ENCODE measurements at places on chromosomes 11 and 22.
A peak's percentile ranks its signal among the peaks of the same experiment; 100 is the strongest.

- DNase-seq: no peak
These were observed 51.4 kb upstream of the DBX1 start for GRCh38 chr11:20211691-20212090.

GRCh38 chr11:29171360-29171950, 845.4 kb downstream of the KCNA4 start:
- peak; percentile 28 for DNase-seq

DNA sequence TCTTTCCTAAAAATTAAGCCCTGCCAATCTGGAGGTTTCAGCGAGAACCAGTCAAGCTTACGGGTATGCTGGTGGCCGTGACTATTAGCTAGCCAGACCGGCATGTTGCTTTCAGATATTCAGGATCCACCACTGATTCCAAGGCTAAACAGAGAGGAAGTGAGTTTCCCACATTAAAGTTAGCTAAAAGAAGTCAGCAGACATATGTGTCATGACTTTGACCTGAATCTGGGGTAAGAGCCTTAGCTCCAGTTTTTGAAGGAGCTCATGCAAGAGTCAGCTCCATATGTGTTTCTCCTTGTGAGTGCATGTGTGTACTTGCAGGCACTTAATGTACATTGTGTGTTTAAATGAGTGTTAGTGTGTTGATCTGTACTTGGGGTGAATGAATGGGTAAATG, 1.4 kb downstream of the ZFPL1 start:
- no peak for DNase-seq

- no peak for DNase-seq
These were observed 789 bp downstream of the SIK2 start for GRCh38 chr11:111602865-111603610.

DNA sequence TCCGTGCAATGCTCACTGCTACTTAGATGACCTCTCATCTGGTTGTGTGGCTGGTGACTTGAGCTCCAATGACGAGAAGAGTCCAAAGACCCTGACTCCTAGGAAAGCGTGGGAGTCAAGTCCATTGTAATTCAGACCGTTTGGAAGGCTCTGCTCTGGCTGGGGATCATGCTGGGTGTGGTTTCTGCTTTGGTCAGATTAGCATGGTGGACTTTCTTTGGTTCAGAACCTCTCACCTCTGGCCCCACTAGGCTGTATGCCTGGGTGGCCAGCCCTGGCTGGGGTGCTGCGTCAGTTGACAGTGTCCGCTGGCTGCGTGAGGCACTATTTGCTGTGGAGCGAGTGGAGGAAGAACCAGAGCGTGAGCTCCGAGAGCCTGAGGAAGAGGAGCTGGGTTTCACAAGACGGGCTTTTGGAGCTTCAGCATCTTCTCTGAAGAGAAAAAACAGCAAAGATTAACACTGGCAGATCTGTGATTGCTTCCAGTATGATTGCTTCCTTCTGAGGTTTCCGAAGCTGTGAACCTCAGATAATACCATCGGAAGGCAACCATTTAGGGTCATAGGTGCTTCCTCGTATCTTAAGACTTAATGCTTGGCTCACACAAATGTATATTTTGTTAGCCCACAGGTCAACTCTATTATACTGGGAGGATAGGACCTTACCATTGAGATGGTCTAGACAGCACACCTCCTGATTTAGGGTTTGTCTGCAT, 11.6 kb upstream of the HSPA8 start:
- no peak for DNase-seq

DNA sequence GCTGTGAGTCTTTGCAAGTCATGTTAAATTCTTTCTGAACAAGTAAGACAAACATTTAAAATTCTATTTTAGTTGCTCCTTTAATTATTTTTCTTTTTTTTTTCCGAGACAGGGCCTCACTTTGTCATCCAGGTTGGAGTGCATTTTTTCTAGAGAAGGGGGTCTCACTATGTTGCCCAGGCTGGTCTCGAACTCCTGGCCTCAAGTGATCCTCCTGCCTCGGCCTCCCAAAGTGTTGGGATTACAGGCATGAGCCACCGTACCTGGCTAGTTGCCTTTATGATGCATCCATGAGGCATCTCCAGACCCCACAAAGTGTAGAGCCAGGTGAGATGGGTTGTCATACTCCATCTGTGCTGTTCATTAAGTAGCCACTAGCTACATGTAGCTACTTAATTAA, 4.4 kb downstream of the ATXN10 start:
- DNase-seq: no peak

GRCh38 chr22:18966748-18967147, 30.7 kb upstream of the PRODH start:
- DNase-seq: no peak

DNA sequence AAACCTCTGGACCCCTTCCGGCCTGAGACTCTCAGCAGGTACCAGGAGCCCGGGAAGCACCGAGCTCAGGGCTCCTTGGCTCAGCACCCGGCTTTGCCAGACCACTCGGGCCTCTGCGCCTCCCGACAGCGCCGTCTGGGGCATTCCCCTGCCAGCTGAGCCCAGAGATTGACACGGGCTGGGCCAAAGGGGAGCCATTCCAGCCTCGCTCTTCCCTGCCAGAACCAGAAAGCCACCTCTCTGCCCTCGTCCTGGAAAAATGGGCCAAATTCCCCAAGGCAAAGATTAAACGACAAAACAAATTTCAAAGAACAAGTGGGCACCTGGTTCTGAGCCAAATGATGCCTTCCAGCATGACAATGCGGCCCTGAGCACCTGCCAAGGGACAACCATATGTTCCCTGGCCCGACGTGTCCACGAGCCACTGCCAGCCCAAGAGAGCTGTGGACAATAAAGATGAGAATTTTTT, 59.3 kb downstream of the CELSR1 start:
- no peak for DNase-seq

DNA sequence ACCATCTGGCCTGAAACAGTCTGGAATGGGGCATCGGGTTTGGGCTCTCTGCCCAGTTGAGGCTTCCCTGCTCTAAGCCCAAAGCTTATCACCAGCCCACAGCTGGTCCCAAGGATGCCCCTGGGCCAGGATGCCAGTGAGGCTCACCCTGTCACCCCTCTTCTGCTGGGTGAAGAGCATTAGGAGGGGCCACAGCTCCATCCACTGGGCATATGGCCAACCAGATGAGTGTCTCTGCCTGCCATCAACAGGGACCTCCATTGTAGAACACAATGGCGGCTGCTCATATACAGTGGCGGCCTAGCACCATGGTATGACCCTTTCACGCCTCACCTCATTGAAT, 5.6 kb downstream of the CHST1 start:
- no peak for DNase-seq

DNA sequence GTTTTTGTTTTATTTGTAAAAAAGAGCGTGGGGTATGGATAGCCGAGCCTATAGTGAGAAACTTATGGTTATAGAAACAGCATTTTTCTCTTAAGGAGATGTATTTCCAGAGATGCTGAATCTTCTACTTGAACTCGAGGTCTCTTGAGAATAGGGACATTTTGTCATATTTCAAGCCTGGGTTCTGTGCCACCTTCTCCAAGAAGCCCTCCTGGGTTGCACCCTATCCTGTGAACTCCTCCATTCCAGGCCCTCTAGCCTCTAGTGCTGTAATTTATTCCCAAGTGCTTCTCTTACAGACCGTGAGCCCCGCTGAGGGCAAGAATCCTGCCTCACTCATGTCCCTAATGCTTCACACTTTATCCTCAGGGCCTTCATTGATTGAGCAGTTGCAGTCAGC, 108.6 kb downstream of the KIAA1671 start:
- no peak for DNase-seq

DNA sequence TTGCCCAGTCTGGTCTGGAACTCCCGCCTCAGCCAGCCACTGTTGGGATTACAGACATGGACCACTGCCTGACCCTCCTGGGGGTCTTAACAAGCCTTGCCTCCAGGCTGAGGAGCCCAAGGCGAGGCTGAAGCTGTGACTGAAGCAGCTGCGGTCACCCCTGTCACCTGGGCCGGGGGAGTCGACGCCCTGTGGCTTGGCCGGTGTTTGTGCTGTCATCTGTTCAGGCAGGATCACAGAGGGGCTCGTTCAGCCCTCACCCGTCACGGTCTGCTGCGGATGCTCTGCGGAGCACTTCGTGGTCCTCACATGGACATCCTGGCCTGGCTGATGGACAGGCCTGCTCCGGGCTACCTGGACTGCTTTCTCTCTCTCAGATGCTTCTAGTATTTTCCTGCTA, 23.8 kb downstream of the TRMU start:
- DNase-seq: no peak

DNA sequence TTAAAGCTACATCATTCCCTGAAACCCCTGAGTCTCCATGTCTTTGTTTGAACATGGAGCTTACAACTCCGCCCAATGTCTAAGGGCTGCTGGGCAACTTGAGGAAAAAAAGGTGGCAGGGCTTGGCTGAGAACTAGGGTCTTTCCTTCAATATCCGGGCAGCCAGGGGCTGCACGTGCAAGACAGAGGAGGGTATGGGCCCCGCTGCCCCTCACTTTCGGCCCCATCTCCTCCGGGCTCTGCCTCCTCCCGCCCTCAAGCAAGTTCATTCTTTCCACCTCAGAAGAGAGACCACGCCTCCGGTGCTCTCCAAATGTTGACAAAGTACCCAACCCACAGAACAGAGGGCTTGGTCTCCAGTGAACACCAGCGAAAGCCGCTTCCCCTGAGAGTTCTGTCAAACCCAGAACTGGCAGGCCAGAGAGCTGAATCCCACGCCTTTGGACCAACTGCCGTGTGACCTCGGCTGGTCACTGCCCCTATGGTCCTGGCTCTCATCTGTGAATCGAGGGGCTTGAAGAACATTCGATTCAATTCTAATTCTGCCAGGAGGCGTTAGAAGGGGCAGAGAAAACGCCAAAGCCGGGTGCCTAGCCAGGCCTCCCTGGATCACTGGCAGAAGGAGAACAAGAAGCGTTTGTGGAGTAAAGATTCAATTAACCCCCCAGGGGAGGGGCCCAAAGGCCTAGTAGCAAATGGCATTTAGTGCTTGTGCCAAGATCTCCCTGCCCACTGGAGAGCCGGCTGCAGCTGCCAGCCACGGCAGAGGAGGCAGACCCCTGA, 7.3 kb downstream of the PDGFB start:
- no peak for DNase-seq

DNA sequence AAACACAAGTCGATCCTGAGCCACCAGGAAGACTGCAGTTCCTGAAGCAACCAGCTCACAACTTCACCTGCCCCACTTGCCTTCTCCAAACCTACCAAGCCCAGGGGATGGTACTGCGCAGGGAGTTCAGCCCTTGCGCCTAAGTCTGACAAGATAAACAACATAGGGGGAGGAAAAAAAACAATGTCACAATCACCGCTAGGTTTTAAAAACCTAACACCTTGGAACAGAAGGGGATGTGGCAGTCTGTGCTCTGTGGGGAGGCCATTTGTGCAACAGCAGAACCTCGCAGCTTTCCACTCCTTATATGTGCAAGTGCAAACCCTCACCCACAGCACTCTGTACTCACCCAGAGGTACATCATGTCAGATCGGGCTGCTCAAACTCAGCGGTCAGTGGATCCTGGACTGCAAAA, 134.2 kb downstream of the RBFOX2 start:
- DNase-seq: no peak

- DNase-seq: no peak
These were observed 54.0 kb downstream of the ZBTB44 start for GRCh38 chr11:130260742-130261141.

GRCh38 chr11:42407341-42407740, 904.5 kb upstream of the API5 start:
- DNase-seq: no peak

GRCh38 chr11:56292154-56292553, at the start of gene OR8H1:
TSS of gene OR8H1 (minus strand) at chr11:56292254. CDS start at chr11:56291062, 1,192 bp downstream.
- no peak for DNase-seq

GRCh38 chr11:10398525-10398924, 56.5 kb upstream of the AMPD3 start:
- DNase-seq: no peak

DNA sequence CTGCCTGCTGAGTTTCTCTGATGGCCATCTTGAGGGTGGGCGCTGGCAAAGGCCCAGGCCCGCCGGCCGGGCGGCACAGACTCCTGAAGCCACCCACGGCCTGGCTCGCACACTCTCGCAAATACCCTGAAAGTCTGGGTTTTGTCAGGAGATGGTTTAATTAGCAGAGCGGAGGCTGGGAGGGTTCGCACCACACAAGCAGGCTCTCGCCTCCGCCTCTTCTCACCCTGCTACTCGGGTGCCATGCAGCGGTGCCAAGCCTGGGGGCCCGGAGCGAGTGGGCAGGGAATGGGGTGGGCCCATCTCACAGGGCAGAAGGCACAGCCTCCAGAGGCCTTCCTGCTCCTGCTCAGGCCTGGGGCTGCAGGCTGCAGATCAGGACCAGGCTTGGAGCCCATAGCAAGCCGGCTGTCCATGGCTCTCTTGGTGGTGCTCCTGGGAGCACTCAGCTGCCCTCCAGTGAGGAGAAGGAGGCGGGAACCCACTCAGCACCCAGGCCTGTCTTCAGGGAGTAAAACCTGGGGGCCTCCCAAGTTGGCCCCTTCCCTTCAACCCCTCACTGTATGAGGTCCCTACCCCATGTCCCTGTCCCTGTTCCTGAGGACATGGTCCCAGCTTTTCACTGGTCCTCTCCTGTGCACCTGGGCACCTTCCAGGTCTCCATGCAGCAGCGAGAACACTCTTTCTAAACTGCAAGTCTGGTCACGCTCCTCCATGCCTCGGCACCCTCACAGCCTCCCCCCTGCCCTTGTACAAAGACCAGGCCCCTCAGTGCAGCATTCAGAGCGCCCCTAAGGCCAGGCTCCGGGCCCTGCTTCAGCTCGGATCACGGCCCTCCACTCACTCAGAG, 62.0 kb downstream of the FLRT1 start:
- DNase-seq: no peak

GRCh38 chr11:70448983-70449567, 50.7 kb downstream of the CTTN start:
- no peak for DNase-seq

DNA sequence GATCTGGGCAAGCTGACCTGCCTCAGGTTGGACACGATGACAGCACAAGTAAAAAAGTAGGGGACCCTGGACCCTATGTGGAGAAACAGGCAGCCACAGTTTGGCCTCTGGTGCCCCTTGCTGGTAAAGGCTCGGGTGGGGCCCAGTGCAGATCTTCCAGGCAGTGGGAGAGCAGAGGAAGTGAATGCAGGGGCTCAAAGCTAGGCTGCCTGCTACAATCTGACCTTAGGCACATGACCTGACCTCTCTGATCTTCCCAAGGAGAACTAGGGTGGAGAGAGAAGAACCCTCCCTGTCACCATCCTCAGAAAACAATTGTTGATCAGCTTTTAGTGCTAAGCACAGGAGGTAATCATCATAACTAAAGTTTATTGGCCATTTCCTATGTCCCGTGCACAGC, 76.5 kb downstream of the PDE2A start:
- DNase-seq: no peak

- DNase-seq: no peak
These were observed 43.0 kb upstream of the RTL6 start for GRCh38 chr22:44540756-44541670.
